HS-27A (cell line): ENCODE measurements at places on chromosomes 1 and 21.

- DNase-seq = no peak
Measured at GRCh38 chr1:99490031-99490430, 155.9 kb upstream of the PALMD start.

DNA sequence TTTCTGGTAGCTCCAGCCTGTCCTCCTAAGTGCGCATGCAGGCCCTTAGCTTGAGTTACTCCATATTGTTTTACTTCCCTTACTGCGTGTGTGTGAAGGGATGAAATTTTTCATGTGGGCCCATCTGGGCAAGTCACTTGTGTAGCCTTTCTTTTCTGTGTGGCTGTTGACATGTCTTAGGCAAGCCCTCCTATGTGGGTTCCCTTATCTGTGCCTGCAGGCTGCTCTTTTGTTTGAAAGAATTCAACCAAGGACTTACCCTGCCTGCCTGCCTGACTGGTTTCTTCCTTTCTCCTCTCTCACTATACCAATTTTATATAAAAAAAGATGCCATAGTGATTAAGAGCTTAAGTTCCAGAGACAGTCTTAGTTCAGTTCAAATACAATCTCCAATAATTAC, 249.3 kb downstream of the ATG4C start:
- no peak for DNase-seq

GRCh38 chr1:94796266-94796665, 23.9 kb upstream of the SLC44A3 start:
- DNase-seq = no peak

DNA sequence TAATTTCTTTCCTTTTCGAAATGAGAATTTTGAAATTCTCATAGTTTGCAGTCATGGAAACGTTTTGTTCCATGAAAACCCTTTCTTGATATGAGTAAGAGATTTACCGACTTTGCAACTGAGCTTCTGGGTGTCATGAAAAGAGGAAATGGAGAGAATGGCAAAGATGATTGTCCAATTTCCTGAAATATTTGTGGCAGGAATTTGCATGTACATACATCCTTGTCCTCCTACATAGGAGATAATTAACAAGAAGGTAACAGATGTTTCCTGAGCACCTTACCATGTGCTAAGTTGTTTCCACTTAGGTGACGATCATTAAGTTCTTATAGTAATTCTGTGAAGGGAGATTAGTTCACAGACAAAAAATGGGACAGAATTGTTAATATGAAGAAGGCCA, 170.7 kb downstream of the NEGR1 start:
- DNase-seq = no peak
